Naive B cell (primary cell): ENCODE measurements at places on chromosomes 7 and 10. TPM values are rescaled to one million over a fixed set of nuclear protein-coding genes. Genes with fewer than 3 reads are reported as not detected.
A peak's percentile ranks its signal among the peaks of the same experiment; 100 is the strongest.

LRRC17 gene
- not detected for polyA plus RNA-seq

ADAM12 gene
- 0.08 TPM for polyA plus RNA-seq

GRCh38 chr7:127798023-127798422 lies 146.0 kb downstream of the SND1 start:
- H3K4me1 ChIP-seq: peaks cover 22% of the 10 kb centered on the region
- no peak for DNase-seq
- no peaks in the 10 kb centered on the region for H3K27me3 ChIP-seq
- no peak overlapping the region for H3K4me3 ChIP-seq
- no peaks in the 10 kb centered on the region for H3K36me3 ChIP-seq

GRCh38 chr10:33270971-33271370 lies 63.5 kb downstream of the NRP1 start:
- H3K27ac ChIP-seq: no peak overlapping the region
- DNase-seq: no peak
- no peaks in the 10 kb centered on the region for H3K36me3 ChIP-seq
- H3K4me3 ChIP-seq: no peak overlapping the region

- DNase-seq: no peak
- peaks cover 19% of the 10 kb centered on the region for H3K4me1 ChIP-seq
- H3K27ac ChIP-seq: peak overlapping the region; percentile 89
- H3K36me3 ChIP-seq: peaks cover 8% of the 10 kb centered on the region
- peaks cover 54% of the 10 kb centered on the region for H3K27me3 ChIP-seq
- no peak overlapping the region for H3K4me3 ChIP-seq
Observed at GRCh38 chr7:1229956-1230355, 2.7 kb upstream of the UNCX start.

DNA sequence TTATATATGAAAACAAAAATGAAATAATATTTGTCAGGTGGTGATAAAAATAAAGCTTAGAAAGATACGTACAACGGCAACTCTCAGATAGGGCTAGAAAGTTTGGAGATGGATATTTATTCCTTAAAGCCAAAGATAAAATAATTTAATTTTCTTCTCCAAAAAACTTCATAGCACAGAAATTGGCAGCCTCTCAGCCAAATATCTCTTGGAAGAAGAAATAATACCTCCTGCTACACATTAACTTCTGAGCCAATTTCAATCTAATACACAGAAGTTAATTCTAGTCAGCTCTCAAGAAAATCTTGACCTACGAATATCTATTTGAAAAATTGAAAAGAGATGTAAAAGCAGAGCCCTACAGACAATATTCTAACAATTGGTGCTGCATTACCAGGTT lies 122.4 kb downstream of the TES start:
- H3K4me1 ChIP-seq: no peaks in the 10 kb centered on the region
- no peaks in the 10 kb centered on the region for H3K27me3 ChIP-seq
- H3K36me3 ChIP-seq: no peaks in the 10 kb centered on the region
- H3K4me3 ChIP-seq: no peak overlapping the region
- DNase-seq: no peak
- H3K27ac ChIP-seq: no peak overlapping the region
